ENCODE measurements at places on chromosomes 3 and 15.

GRCh38 chr3:116958291-116958690 lies 248.7 kb downstream of the TUSC7 start:
- DNase-seq = no peak

GRCh38 chr15:70238917-70239316 lies 141.2 kb upstream of the TLE3 start:
- no peak for DNase-seq

DNA sequence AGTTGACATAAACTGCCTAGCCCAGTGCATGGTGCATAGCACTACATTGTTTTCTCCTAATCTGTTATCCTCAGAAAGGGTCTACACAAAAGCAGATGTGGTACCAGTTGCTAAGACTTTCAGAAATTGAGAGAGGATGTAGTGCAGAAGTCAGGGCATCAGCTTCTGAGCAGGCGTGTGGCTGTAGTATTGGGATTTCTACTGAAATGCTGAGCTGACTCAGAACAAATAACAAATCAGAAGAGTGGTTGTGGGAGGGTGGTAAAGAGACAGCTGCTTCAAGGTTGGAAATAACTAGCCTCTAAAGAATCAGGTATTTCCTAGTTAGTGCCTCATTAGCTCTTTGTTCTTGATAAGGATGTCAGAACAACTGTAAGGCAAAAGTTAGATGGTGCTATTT lies 161.3 kb downstream of the AKAP13 start:
- no peak for DNase-seq

DNA sequence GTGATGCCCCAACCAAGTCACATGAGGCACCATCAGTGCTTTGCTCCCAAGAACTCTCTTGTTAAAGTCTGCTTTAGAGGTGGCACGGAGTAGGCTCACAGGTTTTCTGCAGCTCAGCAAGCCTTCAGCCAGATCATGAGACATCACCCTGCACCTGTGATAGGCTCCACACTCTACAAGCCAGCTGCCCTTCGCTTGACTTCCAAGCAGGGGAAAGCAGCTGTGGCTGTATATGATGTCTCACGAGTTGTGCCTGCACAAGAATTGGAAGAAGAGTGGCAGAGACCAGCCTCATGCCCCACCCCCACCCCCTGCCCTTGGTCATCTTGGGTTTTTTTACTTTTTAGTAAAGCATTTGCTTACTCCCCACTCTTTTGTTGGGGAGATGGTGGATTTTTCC lies 22.5 kb downstream of the MRPS11 start:
- DNase-seq = no peak

GRCh38 chr15:101149864-101150722 lies 101.8 kb downstream of the CHSY1 start:
- DNase-seq = no peak

DNA sequence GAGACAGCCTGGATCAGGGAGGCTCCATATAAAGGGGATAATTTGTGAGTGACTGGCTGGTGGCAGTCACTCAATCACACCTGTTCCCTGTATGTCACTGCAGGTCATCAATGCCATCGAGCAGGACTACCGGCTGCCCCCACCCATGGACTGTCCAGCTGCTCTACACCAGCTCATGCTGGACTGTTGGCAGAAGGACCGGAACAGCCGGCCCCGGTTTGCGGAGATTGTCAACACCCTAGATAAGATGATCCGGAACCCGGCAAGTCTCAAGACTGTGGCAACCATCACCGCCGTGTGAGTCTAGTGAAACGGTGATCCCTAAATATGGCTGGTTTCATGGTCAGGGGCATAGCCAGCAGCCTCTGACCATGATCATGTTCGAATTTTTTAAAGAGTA lies 453.2 kb downstream of the EPHB1 start:
- DNase-seq = no peak

DNA sequence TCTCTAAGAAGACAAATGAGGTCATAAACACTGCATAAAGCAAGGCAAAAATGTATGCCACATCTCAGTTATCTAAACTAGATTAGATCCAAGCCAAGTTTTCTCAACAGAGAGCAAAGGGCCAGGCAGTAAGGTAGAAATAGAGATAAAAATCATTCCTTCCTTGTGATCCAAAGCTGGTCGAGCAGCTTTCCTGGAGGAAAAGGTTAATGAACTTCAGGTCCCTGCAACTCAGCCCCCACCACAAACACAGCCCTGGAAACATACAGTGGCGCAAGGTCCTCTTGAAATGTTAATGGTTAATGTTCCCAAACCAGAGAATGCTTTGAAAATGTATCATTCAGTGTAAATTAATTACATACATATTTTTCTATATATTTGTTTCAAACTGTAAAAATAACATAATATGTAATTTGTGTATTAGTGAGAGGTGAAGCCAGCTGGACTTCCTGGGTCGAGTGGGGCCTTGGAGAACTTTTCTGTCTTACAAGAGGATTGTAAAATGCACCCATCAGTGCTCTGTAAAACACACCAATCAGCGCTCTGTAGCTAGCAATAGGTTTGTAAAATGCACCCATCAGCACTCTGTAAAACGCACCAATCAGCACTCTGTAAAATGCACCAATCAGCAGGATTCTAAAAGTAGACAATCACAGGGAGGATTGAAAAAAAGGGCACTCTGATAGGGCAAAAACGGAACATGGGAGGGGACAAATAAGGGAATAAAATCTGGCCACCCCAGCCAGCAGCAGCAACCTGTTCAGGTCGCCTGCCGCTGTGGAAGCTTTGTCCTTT lies 17.1 kb downstream of the LYSMD2 start:
- no peak for DNase-seq
